ENCODE measurements at places on chromosomes 13 and 19.

DNA sequence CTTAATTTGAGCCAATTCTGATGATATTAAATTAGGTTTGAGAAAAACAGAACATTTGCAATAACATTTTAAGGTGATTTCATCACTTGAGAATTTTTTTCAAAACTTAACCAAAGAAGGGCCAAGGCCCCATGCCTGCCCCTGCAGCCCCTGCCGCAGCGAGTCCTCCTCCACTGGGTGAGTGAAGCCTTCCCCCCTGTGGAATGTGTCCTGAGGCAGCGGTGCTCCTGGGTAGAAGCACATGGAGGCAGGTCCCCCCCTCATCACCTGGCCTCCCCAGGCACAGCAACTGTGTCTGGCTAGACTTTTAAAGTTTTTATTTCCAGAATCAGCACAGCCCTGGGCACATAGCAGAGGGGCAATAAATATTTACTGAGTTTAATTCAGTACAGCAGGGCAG, 10.8 kb downstream of the SOX1 start:
- peak; percentile 48 for DNase-seq

DNA sequence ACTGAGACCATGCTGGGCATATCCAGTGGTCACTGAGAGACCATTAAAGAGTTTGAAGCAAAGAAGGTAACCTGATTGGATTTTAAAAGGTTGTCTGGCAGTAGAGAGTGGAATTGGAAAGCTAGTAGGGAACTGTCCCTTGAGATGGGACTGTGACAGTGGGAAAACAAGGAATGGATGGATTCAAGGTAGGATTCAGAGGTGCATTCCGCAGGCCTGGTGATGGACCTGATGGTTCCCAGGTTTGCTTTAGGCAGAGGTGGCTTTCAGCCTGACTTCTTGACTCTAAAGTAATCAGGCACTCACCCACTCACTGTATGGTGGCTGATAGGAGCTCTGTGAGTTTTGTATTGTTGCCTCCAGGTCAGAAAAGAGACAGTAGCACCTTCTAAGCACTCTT, 73.0 kb downstream of the DHRS12 start:
- no peak for DNase-seq

DNA sequence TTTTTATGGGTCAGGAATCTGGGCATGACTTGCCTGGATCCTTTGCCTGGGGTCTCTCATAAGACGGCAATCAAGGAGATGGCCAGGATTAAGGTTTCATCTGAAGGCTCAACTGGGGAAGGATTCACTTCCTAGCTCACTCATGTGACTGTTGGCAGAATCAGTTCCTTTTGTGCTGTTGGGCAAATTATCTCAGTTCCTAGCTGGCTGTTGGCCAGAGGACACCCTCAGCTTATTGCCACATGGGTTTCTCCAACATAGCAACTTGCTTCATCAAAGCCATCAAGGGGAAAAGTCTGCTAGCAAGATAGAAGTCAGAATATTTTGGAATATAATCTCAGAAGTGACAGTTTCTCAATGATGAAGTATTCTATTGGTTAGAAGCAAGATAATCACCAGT, 12.2 kb upstream of the EVI5L start:
- DNase-seq = no peak

- DNase-seq = no peak
Observed at GRCh38 chr19:53880711-53881481, 1.1 kb upstream of the PRKCG start.

GRCh38 chr19:4115050-4115817, 8.7 kb downstream of the MAP2K2 start:
- DNase-seq = no peak

- peak; percentile 71 for DNase-seq
Observed at GRCh38 chr19:40718774-40719391, 2.0 kb downstream of the ITPKC start.

- DNase-seq = peak; percentile 5
Observed at GRCh38 chr13:106462710-106463109, 72.8 kb downstream of the EFNB2 start.

GRCh38 chr13:23433171-23434153, at the start of gene SACS:
SACS (minus strand) TSS chr13:23433702; CDS start chr13:23411239, 22,463 bp downstream.
- DNase-seq = peak; percentile 90
